ENCODE measurements at places on chromosomes 2 and 18.

DNA sequence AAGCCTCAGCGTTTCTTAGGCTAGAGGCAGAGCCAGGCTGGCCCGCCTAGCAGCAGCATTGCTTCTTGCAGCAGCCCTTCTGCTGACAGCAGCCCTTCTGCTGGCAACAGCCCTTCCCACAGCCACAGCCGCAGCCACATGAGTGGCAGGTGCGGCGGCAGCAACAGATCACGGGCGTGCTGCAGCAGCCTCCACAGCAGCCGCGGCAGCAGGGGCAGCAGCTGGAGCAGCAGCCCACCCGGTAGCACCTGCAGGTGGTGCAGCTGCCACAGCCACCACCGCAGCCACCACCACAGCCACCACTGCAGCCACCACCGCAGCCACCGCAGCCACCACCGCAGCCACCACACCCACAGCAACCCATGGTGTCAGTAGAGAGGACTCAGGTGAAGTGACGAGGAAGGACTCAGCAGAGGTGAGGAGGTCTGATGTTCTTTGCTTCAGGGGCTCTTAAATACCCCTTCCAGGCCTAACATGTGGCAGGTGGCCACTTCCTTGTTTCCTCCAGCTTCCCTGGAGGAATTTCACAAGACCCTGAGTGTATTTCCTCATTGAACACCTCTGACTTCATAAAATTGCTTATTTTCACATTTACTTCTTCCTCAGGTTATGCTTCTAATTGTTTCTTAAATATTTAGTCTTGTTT is at the start of gene SCYGR6:
SCYGR6 (minus strand) TSS at position 364 of the 646 bp plus-strand sequence; CDS start at position 364, 0 bp downstream.
- DNase-seq, result no peak

DNA sequence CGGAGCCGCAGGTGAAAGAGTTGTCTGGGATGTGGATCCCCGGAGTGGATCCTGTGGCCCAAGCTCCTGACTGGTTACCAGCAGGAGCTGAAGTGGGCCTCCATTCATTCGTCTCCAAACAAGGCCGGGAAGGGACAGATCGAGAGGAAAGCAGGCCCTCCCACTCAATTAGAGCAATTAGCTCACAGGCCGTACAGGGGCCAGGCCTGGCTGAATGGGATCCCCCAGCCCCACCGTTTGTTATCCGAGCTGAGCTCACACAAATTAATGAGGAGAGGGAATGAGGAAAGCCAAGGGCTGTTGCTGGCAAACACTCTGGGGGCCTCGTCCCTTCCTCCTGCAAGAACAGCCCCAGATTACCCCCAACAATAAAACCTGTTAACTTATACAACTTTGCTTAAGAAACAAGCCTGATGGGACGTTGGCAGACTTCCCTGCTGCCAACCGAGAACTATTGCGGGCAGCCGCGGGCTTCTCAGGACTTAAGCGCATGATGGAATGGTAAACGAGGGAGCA is 338.0 kb downstream of the BCL11A start:
- DNase-seq, result no peak

DNA sequence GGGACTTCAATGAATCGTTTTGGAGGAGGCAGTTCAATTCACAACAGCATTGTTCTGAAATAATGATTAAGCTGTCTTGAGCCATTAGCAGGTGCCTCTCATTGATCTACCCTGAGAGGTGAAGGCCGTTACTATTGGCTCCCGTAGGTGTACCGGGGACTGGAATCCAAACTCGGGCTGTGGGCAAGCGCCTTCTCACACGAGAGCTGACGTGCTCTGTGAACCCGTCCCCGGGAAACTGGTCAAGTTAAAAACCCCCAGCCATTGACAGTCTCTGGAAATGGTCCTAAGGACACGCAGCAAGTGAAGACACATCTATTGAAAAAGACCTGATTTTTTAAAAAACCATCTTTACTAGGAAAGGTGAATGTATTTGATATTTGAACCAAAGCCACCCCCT is 8.1 kb upstream of the NFATC1 start:
- no peak for DNase-seq

GRCh38 chr2:97698530-97698929 is 14.8 kb upstream of the ZAP70 start:
- no peak for DNase-seq

- no peak for DNase-seq
Measured at GRCh38 chr2:234789556-234790325, 162.1 kb upstream of the SH3BP4 start.

GRCh38 chr2:140643761-140644187 is 1487.0 kb downstream of the LRP1B start:
- DNase-seq, result no peak

- DNase-seq, result no peak
Measured at GRCh38 chr18:77896586-77897252, 647.1 kb downstream of the GALR1 start.

GRCh38 chr2:148813603-148814065 is 61.4 kb upstream of the KIF5C start:
- no peak for DNase-seq
